Central memory CD4-positive, alpha-beta T cell (primary cell): ENCODE measurements at places on chromosomes 7 and 10.
A peak's percentile ranks its signal among the peaks of the same experiment; 100 is the strongest.

DNA sequence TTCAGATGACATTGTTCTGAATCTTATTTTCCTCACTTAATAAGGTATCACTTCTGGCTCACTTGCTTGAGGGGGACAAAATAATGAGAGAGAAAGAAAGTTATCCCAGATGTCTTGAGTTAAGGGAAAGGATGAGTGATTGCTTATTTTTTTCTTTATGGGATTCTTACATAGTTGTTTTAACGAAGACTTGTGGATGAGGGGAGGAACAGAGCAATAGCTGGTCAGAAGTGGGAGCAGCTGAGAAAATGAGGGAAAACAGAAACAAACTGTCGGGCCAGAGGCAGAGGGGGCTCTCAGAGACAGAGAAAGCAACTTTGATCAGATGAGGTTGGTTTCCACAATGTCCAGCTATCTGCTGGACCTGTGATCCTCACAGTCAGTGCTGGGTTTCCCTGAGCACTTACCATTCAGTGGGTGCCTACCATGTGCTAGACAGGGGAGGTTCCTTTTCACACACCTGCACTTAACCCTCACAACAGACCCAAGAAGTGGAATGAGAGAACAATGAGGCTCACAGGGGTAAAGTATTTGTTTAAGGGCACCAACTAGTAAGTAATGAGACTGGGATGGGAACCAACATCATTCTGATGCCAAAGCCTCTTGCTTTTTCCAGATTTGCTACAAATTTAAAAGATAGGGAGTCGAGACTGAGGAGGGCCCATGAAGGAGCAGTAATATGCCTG is 64.2 kb downstream of the BICC1 start:
- no peak for DNase-seq

DNA sequence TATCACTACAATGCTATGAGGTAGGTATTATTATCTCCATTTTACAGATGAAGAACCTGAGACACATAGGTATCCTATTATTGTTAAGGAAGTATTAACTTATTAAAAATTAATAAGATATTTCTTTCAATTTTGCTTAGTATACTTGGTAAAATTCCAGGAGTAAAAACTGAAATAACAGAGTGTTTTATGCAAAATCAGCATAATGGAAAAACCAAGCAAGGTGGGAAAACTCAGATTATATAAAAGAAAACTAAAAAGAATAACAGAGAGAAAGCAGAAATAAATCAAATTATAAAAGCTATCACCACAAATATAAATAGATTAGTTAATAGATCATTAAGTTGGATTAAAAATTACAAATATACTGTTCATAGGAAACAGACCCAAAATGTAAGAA is 82.0 kb downstream of the CPXM2 start:
- DNase-seq, result no peak

GRCh38 chr10:101222683-101223273 is 6.5 kb downstream of the LBX1 start:
- DNase-seq, result no peak

DNA sequence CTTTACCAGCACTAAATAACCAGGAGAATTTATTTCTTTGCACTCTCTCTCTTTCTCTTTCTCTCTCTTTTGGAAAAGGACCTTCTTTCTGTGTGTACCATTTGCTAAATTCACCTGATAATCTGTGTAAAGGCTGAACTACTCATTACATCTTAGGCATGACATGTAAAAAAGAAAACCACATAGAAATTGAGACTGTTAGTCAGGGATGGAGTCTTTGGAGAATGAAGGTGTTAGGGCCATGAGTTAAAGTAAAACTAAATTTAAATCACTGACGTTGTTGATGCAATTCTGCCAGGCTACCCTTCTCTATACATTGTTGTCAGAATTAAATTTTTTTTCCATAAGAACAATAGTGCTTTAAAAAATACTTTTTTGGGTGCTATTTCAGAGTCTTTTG is 263.3 kb downstream of the PTEN start:
- DNase-seq, result no peak

GRCh38 chr10:8063128-8063908 is 8.8 kb downstream of the GATA3 start:
- no peak for DNase-seq

GRCh38 chr10:33037726-33038125 is 79.7 kb upstream of the ITGB1 start:
- DNase-seq, result no peak

DNA sequence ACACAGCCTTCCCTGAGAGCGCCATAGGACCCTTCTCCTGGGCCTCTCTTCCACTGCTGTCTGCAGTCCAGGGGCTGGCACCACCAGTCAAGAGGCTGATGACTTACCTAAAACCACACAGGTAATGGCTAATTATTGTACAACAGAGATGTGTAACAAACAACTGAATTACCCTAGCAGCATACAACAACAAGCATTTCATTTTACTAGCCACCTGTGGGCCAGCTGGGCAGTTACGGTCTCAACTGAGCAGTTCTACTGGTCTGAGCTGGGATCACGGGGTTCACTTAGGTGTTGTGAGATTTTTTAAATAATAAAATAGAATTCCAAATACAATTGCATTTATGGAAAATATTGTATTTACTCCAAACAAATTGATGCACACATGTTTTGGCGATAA is 431.9 kb downstream of the TNS3 start:
- no peak for DNase-seq

DNA sequence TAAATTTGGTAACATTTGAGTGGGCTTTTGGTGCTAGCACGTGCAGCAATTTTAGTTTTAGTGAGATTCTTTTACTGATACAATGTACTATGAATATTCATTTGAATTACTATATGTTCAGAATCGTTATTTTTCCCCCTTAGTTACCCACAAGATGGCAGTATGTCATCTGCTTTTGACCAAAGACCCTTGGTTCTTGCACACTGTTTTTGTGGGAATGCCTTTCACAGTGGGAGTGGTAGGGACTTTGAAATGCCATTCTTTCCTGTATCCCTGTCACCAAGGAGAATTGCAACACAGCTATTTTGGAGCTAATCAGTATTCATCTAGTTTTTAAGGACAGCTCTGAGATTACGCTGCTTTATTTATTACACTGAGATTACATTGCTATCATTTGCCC is 40.6 kb downstream of the SEC23IP start:
- DNase-seq, result no peak

GRCh38 chr7:25118048-25118753 is 6.9 kb downstream of the CYCS start:
- DNase-seq, result no peak

DNA sequence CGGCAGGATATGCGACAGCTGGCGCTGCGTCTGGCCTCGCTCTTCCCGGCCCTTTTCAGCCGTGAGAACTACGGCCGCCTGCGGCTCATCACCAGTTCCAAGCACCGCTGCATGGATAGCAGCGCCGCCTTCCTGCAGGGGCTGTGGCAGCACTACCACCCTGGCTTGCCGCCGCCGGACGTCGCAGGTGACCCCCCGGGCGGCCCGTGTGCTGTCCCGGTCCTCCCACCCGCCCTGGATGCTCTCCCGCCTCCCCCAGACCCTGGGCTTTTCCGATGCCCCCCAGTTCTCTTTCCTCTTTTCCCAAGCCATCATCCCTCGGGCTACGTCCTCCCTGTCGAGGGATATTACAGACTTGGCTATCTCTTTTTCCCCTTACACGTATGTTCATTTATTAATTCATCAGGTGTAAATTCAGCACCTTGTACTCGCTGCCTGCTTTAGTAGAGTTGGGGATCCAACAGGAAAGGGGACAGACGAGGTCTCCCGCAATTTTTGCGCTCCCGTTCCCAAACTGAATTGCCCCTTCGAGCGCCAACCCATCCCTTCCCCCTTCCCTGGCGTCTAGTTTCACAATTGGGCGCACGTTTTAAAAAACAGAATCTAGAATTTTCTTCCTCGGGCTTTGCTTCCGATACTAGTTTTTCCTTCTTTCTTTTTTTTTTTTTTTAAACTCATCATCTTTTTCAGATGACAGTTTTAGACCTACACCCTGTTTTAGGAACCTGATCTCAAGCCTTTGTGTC is 846 bp downstream of the MINPP1 start:
- peak; percentile 22 for DNase-seq

GRCh38 chr10:81843042-81843441 is 32.0 kb upstream of the NRG3 start:
- DNase-seq, result no peak

GRCh38 chr7:70303780-70304179 is 705.5 kb downstream of the AUTS2 start:
- no peak for DNase-seq

- no peak for DNase-seq
Measured at GRCh38 chr7:3399858-3400257, 98.8 kb downstream of the SDK1 start.

DNA sequence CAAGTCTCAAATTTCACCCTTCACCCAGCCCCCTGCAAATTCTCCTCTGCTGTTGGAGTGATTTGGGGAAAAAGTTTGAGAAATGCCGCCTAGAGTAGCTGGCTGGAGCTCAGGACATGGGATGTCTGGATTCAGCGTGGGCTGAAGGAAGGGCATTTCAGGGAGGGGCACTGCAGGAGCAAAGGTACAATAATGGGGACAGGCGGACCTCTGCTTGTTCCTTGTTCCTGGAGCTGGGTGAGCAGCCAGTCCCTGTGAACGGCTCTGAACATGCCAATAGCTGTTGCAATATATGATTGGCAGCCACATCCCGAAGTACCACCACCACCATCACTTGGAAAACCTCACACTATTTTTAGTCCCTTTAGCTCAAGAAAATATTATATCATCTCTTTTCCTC is 23.4 kb downstream of the ADRA2A start:
- no peak for DNase-seq

DNA sequence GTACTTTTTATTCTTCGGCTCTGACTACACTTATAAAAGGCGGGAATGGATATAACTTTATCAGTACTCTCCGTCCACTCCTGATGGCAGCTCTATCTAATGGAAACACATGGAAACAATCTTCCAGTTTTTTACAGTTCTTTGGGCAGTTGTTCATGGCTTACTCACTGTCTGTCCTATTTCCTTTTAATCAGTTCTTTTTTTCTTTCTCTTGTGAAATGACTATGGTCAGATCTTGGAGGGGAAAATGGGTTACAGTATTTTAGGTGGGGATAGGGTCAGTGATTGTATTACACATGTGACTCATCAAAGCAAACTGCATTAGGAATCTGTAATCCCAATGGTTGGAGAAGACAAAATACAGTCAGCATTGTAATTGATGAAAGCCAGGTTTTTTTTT is 112.4 kb downstream of the BICC1 start:
- no peak for DNase-seq

- no peak for DNase-seq
Measured at GRCh38 chr10:19468413-19468812, 347.8 kb upstream of the PLXDC2 start.

- DNase-seq, result no peak
Measured at GRCh38 chr10:28181478-28182096, 121.3 kb downstream of the MPP7 start.

GRCh38 chr7:96188174-96188581 is 133.7 kb downstream of the SLC25A13 start:
- no peak for DNase-seq

DNA sequence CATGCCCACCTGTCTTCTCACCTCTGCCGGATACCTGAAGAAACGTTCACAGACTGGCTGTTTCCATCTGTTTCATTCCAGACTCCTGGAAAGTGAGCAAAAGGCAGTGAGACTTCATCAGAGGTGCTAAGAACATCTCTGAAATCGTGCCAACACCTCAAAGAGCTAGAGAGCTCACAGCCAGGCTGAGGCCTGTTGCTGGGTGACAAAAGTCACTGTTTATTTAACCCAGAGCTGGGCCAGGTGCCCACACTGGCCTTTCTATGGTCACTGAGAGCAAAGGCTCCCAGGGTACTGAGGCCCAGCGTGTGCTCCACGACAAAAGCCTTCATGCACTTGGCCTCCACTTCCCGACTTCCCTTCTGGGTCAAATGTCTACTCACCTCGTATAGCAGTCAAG is 3.7 kb upstream of the NANOS1 start:
- DNase-seq, result no peak

- no peak for DNase-seq
Measured at GRCh38 chr10:69869291-69869961, 67.7 kb downstream of the COL13A1 start.

- DNase-seq, result peak; percentile 76
Measured at GRCh38 chr10:73875139-73875475, 752 bp upstream of the CAMK2G start.

- DNase-seq, result no peak
Measured at GRCh38 chr7:130272381-130273080, 5.9 kb downstream of the CPA2 start.

- DNase-seq, result no peak
Measured at GRCh38 chr10:62653254-62653653, 151.3 kb upstream of the ADO start.

GRCh38 chr10:51244748-51245490 is 170.6 kb downstream of the PRKG1 start:
- DNase-seq, result no peak

GRCh38 chr7:42167631-42168236 is 69.3 kb downstream of the GLI3 start:
- no peak for DNase-seq

- no peak for DNase-seq
Measured at GRCh38 chr10:112807013-112807412, 143.0 kb upstream of the TCF7L2 start.

GRCh38 chr10:79378647-79379511 is 31.6 kb downstream of the PPIF start:
- DNase-seq, result no peak

- no peak for DNase-seq
Measured at GRCh38 chr7:24404315-24404714, 120.3 kb downstream of the NPY start.

DNA sequence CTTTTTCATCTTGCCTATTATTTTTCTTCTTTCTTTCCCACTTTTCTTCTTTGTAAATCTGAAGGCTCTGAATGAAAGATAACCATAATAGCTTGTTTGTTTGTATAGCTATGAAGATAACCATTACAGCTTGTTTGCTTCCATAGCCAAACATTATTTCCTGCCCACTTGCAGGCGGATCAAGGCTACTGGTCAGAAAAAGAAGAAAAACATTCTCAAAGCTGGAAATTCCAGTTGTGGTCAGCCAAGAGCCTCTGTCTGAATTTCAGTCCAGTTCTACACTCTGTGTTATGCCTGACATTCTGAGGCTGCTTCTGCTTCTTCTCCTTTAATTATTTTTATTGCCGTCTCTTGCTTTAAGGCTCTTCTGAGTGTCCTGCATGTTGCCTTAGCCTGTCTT is 48.9 kb downstream of the TMEM178B start:
- no peak for DNase-seq

DNA sequence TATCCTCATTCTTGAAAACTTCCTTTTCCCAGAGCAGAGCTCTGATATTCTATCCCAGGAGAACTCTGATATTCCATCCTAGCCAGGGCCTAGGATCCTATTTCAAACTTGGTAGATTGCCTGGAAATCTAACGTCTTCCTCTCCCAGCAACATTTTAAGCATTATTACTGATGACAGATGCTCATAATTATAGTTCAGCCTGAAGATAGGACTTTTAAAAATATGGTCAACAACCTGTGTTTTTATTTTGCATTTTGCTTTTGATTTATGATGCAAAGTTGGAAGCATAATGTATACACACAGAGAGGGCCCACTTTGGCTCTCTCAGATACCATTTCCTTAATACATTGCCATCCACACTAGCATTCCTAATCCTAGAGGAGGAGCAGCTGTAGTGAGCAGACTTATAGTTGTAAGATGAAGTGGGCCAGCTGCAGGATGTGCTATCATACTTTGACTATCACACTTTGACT is 457.4 kb upstream of the TPK1 start:
- no peak for DNase-seq
